ENCODE measurements at places on chromosomes 2 and 18. TPM values are rescaled to one million over a fixed set of nuclear protein-coding genes. Genes with fewer than 3 reads are reported as not detected.

ZSWIM2 gene
- not detected for polyA plus RNA-seq

IRS1 gene
- polyA plus RNA-seq, result 0.21 TPM

RNF149 gene
- 30.3 TPM for polyA plus RNA-seq

AMER3 gene
- polyA plus RNA-seq, result not detected

LRRTM4 gene
- polyA plus RNA-seq, result not detected

L3MBTL4 gene
- polyA plus RNA-seq, result 0.61 TPM

IL1F10 gene
- polyA plus RNA-seq, result not detected

MRPL30 gene
- 16.7 TPM for polyA plus RNA-seq

BCS1L gene
- polyA plus RNA-seq, result 21.2 TPM

PRKAG3 gene
- not detected for polyA plus RNA-seq

MYO1B gene
- polyA plus RNA-seq, result 2.0 TPM

CAPN14 gene
- 2.9 TPM for polyA plus RNA-seq

GTF3C2 gene
- 38.6 TPM for polyA plus RNA-seq

GALR1 gene
- not detected for polyA plus RNA-seq

SLC19A3 gene
- polyA plus RNA-seq, result not detected

HOXD1 gene
- not detected for polyA plus RNA-seq

RAB6C gene
- not detected for polyA plus RNA-seq

SLC9A4 gene
- polyA plus RNA-seq, result not detected

NEUROD1 gene
- not detected for polyA plus RNA-seq

MARS2 gene
- 6.8 TPM for polyA plus RNA-seq

COLEC12 gene
- polyA plus RNA-seq, result not detected

RALB gene
- 81.7 TPM for polyA plus RNA-seq

CCDC93 gene
- 11.7 TPM for polyA plus RNA-seq

CLEC4F gene
- polyA plus RNA-seq, result not detected

IKZF2 gene
- 0.09 TPM for polyA plus RNA-seq

EPHA4 gene
- 29.3 TPM for polyA plus RNA-seq

ZSCAN30 gene
- polyA plus RNA-seq, result 4.8 TPM

GDF7 gene
- polyA plus RNA-seq, result 0.74 TPM

CPO gene
- polyA plus RNA-seq, result not detected

CTLA4 gene
- not detected for polyA plus RNA-seq

COL6A3 gene
- not detected for polyA plus RNA-seq

PDE11A gene
- not detected for polyA plus RNA-seq

VIT gene
- polyA plus RNA-seq, result 0.09 TPM

CROCC2 gene
- not detected for polyA plus RNA-seq

AGFG1 gene
- polyA plus RNA-seq, result 10.1 TPM

LGALSL gene
- 0.45 TPM for polyA plus RNA-seq

MC5R gene
- polyA plus RNA-seq, result not detected

GCG gene
- polyA plus RNA-seq, result not detected

NPPC gene
- polyA plus RNA-seq, result not detected

SPDYA gene
- polyA plus RNA-seq, result 0.30 TPM

SERPINB2 gene
- not detected for polyA plus RNA-seq

PSD4 gene
- polyA plus RNA-seq, result 36.4 TPM

KCNG2 gene
- not detected for polyA plus RNA-seq

TNS1 gene
- polyA plus RNA-seq, result not detected

VWA3B gene
- polyA plus RNA-seq, result not detected

SF3B6 gene
- 171 TPM for polyA plus RNA-seq

PLEK gene
- polyA plus RNA-seq, result 110 TPM

NABP1 gene
- polyA plus RNA-seq, result 12.4 TPM

SCN1A gene
- polyA plus RNA-seq, result not detected

TUBA3E gene
- not detected for polyA plus RNA-seq

CCDC74B gene
- not detected for polyA plus RNA-seq

NBAS gene
- polyA plus RNA-seq, result 12.6 TPM

NOSTRIN gene
- polyA plus RNA-seq, result not detected

NMS gene
- not detected for polyA plus RNA-seq

RAB1A gene
- polyA plus RNA-seq, result 44.4 TPM

SOX11 gene
- polyA plus RNA-seq, result not detected
